Occipital lobe (tissue), 3 donors: ENCODE measurements at places on chromosomes 16 and 17. TPM values are rescaled to one million over a fixed set of nuclear protein-coding genes. Genes with fewer than 3 reads are reported as not detected.

The KCNJ18 gene
- total RNA-seq: not detected

The PRKCA gene
- total RNA-seq: 29.9 TPM

DNA sequence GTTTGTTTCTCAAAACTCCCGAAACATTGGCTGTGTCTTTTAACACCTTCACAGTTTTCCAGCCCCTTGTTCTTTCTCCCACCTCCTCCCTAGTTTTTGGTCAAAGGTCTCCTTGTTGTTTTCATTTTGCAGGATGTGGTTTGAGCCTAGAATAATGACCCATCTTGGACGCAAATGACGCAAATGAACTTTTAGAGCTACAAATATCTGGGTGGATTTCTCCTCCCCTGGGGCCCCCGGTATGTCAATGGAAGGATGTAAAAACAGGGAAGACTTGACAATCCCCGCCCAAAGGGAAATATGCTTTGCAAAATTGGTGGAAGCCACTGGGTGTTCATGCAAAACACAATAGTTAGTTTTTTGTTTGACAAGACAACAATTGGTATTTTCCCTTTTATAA is 236.0 kb upstream of the IRX3 start:
- DNase-seq: no peak

DNA sequence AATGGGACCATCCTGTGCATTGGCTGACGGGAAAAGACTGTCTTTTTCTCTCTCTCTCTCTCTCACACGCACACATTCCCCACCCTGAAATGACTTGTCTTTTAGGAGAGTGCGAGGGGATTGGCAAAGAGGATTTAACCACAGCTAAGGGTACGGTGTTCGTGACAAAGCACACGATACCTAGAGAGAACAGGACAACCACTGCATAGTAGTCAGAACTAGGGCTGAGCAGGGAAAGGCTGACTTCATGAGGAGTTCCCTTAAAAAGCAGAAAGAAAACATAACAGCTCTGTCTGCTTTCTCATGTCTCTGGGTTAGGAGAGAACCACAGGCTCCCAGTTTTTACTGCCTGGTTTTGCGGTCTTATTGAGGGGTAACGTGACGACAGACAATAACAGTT is 742.8 kb upstream of the SOX9 start:
- no peak for DNase-seq

The PABPN1L gene
- total RNA-seq: not detected

DNA sequence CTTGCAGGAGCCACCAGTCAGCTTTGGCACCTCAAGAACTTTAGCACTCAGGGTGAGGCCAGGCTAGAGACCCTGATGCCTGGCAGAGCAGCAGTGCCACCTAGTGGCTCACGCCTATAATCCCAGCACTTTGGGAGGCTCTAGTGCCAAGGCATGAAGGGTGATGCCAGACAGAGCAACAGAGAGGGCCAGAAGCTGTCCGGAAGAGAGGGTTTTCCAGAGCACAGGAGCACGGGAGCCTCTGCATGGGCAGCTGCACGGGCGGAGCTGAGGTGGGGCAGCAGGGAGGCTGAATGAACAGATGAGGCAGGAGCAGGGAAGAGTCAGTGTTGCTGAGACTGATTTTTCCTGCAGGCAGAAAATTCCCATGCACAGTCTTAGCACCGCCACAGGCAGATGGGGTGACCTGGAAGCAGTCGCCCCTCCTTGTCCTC is 38.9 kb downstream of the MYH3 start:
- DNase-seq: peak; percentile 55

DNA sequence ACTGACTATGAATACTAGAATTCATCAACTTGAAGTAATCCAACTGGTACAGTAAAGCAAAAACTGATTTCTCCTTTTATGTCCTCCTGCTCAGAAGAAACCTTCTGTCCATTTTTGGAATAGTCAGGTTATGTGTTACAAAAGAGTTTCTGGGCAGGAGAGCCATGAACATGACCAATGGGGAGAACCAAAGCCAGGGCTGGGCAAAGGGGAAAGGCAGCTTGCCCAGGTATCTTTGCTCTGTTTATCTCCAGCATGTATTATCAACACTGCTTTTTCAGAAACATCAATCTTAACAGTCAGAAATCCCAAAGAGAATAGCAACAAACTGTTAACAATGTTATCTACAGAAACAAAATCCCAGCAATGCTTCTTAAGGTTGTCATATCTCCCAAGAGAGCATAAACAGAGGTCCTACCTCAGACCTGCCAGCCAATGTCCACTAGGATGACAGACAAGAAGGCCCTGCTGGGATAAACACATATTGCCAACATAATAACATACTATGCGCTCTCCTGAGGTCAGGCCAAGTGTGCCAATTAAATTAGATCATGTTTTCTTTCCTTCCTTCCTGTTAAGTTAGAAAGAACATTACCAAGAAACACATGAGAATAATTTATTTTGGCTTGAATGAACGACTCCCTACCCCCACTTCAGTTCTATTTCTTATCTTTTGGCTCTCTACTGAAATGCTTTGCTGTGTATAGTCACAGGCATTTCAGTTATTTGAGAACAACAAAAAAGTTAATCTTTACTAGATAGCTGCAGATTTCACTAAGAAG is 28.0 kb downstream of the BLMH start:
- no peak for DNase-seq

The TBC1D3H gene
- total RNA-seq: not detected

DNA sequence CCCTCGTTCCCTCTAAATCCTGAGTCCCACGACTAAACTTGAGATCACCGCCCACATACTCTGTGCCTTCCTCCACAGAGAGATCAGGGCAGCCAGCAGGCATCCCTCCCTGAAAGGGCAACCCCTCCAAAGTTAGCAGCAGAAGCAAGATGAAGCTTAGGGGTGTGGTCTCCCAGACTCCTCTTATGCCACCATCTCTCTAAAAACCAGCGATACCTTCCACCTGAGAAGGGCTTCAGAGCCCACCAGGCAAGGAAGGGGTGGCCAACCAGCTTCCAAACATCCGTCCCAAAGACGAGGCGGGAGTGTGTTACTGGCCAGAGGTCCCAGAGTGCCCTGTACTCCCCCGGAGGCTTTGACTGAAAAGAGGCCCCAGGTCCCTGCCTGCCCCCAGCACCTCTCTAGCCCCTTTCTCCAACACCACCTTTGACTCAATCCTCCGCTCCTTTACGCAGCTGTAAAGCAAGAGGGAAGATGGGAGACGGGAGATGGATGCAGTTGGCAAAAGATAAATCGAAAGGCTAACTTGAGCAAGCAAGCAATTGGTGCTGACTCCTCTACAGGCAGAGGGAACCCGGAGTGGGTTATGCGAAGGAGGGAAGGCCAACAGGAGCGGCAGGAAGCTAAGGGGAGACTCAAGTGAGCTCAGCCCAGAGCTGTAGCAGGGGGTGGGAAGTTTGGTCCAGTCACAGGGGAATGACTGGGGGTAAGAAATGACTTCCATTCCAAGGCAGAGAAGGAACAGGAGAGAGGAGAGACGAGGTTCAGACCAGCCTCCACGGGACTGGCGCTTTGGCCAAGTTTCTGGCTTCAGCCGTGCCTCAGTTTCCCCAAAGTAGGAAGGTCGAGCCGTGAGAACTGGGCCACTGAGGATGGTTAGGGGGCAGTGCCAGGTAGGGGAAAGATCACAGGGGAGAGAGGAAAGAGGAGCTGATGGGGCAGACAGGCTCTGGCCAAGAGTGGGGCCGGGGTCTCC is 1.0 kb downstream of the ST3GAL2 start:
- peak; percentile 39 for DNase-seq

GRCh38 chr16:2499890-2500429 is 13.8 kb upstream of the ATP6V0C start:
- no peak for DNase-seq

- DNase-seq: peak; percentile 42
Observed at GRCh38 chr17:2707721-2708584, 3.6 kb downstream of the CLUH start.

GRCh38 chr16:77660311-77660710 is 62.0 kb upstream of the NUDT7 start:
- no peak for DNase-seq

- no peak for DNase-seq
Observed at GRCh38 chr17:2613089-2613808, 19.8 kb downstream of the PAFAH1B1 start.

The KRT33A gene
- total RNA-seq: not detected
